Stimulated activated CD8-positive, alpha-beta memory T cell treated with anti-CD3 and anti-CD28 coated beads, Interleukin-12 subunit alpha, Interleukin-12 subunit beta, amount 100 ng/mL, for 1 hour (primary cell): ENCODE measurements at places on chromosomes 12 and 14.

GRCh38 chr12:45130881-45131281 is 80.0 kb upstream of the DBX2 start:
- no peak for DNase-seq

- DNase-seq: no peak
These were observed 25.0 kb upstream of the COCH start for GRCh38 chr14:30849354-30849753.

- DNase-seq: no peak
These were observed 133.0 kb upstream of the ABCD2 start for GRCh38 chr12:39752482-39753137.

GRCh38 chr12:6273541-6274230 is 36.8 kb upstream of the PLEKHG6 start:
- no peak for DNase-seq

- no peak for DNase-seq
These were observed 37.1 kb downstream of the LRRK2 start for GRCh38 chr12:40261937-40262336.

DNA sequence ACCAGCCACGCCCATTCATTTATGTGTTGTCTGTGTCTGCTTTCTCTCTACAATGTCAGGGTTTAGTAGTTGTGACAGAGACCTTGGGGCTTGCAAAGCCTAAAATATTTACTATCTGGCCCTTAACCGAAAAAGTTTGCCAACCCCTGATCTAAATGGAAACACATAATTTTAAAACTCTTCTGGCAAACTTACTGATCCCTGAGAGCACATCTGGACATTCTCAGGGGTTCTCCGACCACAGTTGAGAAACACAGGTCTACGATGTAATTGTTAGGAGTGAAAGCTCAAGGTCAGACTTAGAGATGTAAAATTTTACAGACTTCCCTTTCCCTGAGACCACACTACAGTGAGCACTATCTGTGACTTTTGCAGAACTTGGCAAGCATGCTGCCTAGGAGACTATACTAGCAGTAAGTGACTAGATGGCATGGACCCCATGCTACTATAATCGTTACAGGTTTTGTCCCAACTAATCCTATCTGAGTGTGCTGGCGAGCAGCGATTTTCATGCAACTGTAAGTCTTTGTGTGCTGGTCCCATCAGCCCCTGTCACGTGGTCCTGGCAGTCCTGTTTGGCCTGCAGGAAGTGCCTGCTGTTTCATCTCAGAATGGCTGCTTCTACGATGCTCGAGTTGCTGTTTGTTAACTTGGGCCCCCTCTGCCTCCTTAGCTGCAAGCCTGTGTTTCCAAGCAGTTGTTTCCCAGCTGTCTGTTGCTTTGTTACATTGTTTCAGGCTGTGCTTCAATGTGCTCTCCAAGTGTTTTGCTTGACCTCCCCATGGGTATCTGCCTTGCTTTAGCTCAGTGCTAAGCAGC is 21.6 kb downstream of the TMTC2 start:
- no peak for DNase-seq

DNA sequence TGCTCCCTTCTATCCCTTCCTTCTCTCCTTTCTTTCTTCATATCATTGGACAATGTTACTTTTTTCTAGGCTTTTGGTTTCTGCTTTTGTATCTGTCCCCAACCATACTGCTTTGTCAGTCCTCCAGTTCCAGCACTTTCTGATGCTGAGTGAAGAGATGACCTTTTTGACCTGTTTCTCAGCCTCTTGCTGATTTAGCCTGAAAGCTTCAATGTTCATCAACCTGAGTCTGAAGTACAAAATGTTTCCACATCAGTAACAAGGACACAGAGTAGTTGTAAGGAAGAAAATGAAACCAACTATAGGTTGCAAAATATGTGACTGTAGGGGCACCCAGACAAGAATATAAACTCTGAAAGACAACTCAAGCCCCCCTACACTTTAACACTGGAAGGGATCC is 25.2 kb upstream of the AKAP6 start:
- DNase-seq: no peak

DNA sequence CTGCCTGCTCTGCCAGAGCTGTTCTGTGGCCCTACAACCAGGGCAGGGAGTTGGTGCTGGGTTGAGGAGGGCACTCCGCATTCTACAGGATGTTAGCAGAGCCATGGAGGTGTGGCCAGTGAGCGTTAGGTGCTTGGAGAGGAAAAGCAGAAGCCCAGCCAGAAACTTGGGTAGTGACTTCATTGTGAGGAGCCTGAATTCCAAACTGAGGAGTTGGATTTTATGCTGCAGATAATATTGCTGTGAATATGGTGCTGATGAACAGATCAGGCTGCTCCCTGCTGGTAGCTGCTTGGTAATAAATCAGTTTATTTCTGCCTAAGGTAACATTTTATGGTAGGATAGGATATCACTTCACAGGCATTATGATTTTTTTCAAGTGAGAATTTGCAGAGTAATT is 7.1 kb upstream of the CCDC175 start:
- no peak for DNase-seq

GRCh38 chr12:19055589-19055988 is 73.9 kb upstream of the PLEKHA5 start:
- no peak for DNase-seq

DNA sequence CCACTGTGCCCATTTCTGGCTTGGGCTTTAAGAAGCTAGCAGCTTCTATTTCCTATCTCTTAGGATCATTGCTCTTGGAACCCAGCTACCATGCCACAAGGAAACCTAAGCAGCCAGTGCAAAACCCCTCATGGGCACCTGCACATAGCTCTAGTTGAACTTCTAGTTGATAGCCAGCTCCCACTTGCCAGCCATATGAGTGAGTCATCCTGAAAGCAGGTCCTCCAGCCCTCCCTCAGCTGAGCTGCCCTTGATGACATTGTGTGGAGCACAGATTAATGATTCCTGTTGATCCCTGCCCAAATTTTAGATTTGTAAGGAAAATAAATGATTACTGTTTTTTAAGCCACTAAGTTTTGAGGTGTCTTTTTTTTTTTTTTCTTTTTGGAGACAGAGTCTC is 234.2 kb upstream of the FBXO33 start:
- no peak for DNase-seq

DNA sequence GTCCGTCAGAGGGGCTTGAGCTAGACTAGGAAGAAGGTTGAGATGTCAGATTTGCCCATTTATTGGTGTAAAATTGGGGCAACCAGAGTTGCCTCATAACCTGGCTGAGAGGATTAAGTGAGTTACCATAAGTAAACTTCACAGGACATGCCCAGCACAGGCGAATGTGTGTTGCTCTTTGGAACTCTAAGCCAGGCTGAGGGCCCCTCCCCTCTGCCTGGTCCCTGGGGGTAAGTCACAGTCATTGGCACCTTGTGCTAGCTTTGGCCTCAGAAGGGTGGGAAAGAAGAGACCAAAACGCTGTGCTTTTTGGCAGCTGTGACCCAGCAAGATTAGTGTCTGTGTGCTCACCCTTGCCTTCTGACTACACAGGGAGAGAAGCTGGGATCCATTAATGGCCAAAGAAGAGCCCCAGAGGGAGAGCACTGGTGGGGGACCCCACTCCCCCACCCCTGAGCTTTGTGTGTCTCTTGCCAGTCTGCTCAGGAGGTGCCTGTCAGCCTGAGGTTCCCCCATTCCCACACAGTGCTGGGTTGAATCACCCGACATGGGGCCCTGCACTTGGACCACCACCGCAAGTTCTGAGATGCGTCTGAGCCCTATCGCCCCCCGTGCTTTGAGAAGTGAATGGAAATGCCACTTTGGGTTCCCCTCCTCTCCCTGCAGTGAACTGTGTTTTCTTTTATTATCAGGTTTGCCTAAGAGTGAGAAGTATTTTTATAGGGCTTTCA is 74.1 kb downstream of the CACNA1C start:
- no peak for DNase-seq

DNA sequence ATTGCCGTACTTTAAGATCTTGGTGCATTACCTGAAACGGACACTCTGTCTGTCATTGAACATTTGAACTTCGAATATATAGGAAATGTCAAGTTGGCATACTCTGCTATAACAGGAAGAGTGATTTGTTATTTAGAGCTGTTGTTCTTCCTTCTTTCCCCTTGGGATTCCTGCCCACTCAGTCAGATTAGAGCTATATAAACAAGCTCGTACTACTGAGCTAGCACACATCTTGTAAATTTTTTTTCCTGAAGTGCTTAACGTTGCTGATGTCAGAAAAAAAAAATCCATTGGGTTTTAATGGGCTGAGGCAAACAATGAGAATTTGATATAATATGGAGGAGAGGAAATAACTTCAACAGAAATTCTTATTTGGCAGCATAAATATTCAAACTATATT is 26.8 kb downstream of the RGS6 start:
- no peak for DNase-seq

GRCh38 chr12:105906561-105906960 is 232.2 kb downstream of the NUAK1 start:
- DNase-seq: no peak

GRCh38 chr14:21476523-21476924 is 235 bp downstream of the RAB2B start:
- DNase-seq: peak; percentile 74

DNA sequence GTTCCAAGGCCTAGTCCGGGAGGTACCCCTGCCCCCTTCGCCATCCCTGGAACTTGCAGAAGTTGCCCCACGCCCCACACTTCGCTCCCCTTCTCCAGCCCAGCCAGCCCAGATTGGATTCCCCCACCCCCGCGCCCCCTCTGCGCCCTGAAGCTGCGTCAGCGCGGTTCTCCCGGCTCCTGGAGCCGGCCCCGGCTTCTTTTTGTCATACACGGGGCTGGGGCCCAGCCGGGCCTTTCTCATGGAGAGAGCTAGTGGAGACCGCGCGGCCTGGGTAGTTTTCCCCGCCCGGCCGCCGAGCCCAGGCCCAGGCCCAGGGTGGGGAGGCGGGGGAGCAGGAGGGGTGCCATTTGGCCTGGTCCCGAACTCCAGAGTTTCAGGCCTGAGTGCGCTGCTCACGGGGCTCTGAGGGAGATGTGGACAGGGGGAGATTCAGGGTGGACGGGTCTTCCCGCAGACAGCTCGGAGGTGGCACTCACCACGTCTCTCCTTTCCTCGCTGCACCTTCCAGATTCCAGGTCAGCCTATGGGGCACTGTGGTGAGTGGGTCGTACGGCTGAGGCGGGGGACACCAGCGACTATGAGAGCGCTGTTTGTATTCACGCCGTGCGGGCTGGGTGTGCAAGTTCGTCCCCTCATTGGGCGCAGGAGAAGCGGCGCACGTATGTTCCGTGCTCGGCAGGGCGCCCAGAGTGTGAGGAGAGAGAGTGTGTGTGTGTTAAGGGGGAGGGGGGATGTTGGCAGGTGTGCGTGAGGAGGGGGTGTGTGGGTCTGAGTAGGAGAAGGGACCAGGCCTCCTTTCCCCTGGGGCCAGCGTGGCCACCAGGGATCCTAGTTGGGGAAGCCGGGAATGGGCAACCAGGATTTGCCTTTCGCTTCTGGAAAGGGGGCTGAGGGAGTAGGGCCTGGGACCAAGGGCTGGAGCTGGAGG is 785 bp upstream of the LHX5 start:
- DNase-seq: no peak

- no peak for DNase-seq
These were observed 1.7 kb downstream of the ARHGAP9 start for GRCh38 chr12:57477710-57478681.

- no peak for DNase-seq
These were observed 21.4 kb upstream of the GSG1 start for GRCh38 chr12:13124656-13125505.

GRCh38 chr12:8860165-8860961 is 37.9 kb downstream of the A2ML1 start:
- DNase-seq: no peak

GRCh38 chr14:99497341-99497740 is 16.1 kb downstream of the CCNK start:
- DNase-seq: no peak

GRCh38 chr12:111506260-111506659 is 92.9 kb downstream of the ATXN2 start:
- no peak for DNase-seq

- no peak for DNase-seq
These were observed 36.6 kb downstream of the DCAF4 start for GRCh38 chr14:72962829-72963312.
